ENCODE measurements at places on chromosomes 1 and 21.

DNA sequence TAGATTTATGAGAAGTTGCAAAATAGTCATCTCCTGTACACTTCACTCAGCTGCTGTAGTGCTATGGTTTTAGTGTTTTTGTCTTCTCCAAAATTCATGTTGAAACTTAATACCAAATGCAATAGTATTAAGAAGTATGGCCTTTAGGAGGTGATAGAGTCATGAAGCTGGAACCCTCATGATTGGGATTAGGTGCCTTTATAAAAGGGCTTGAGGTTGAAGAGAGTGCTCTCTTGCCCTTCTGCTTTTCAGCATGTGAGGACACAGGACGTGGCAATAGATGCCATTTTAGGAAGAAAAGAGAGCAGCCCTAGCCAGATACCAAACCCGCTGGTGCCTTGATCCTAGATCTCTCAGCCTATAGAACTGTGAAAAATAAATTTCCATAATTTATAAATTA lies 87.6 kb downstream of the CTH start:
- no peaks in the 10 kb centered on the region for H3K27me3 ChIP-seq
- no peak overlapping the region for H3K27ac ChIP-seq
- H3K36me3 ChIP-seq = no peaks in the 10 kb centered on the region
- no peak for DNase-seq
- H3K4me1 ChIP-seq = no peaks in the 10 kb centered on the region
- H3K4me3 ChIP-seq = no peak overlapping the region

DNA sequence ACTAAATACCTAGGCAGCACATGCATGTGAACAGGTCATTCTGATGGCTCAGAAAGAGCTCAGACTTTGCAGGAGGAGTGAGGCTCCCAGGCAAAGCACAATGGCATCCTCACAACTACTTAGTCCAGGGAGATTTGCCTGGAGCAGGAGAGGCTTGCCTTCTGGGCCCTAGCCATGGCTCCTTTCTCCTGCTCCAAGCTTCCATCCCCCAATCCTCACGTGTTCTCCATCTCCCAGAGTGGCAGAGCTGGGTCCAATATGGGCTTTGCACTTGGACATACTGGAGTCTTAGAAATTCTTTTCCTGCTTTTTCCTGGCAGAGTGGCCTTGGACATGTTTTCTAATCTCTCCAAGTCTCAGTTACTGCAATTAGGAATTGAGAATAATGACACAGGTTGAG lies 15.8 kb downstream of the MYBPH start:
- no peak for DNase-seq
- H3K27me3 ChIP-seq = no peaks in the 10 kb centered on the region
- no peaks in the 10 kb centered on the region for H3K36me3 ChIP-seq
- H3K4me3 ChIP-seq = no peak overlapping the region
- H3K27ac ChIP-seq = no peak overlapping the region

- no peaks in the 10 kb centered on the region for H3K4me1 ChIP-seq
- H3K4me3 ChIP-seq = no peak overlapping the region
- H3K27me3 ChIP-seq = no peaks in the 10 kb centered on the region
- no peak for DNase-seq
Observed at GRCh38 chr1:215819114-215819513, 252.0 kb downstream of the KCTD3 start.

- H3K4me3 ChIP-seq = no peak overlapping the region
- no peaks in the 10 kb centered on the region for H3K36me3 ChIP-seq
- H3K4me1 ChIP-seq = no peaks in the 10 kb centered on the region
- H3K27me3 ChIP-seq = no peaks in the 10 kb centered on the region
Observed at GRCh38 chr1:51317798-51318197, 12.6 kb downstream of the TTC39A start.

DNA sequence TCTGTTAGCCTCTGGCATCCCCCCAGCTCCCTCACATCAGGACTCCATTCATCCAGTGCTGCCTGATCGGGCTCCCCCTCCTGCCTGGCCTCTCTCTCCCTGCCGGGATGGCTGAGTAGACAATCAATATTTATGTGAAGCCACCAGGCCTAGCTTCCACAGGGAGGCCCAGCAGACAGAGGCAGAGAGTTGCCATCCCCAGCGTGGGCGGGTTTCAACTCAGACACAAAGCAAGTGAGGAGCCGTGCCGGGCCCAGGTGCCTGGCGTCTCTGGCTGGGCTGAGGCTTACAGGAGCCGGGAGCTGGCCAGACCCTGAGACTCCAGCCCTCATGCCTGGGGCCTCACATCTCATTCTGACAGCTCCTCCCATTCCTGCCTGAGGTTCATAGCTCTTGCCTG lies 34.5 kb upstream of the ATP2B4 start:
- peak; percentile 33 for DNase-seq
- H3K27ac ChIP-seq = no peak overlapping the region
- H3K27me3 ChIP-seq = no peaks in the 10 kb centered on the region
- H3K4me3 ChIP-seq = no peak overlapping the region
- no peaks in the 10 kb centered on the region for H3K36me3 ChIP-seq
- no peaks in the 10 kb centered on the region for H3K4me1 ChIP-seq

DNA sequence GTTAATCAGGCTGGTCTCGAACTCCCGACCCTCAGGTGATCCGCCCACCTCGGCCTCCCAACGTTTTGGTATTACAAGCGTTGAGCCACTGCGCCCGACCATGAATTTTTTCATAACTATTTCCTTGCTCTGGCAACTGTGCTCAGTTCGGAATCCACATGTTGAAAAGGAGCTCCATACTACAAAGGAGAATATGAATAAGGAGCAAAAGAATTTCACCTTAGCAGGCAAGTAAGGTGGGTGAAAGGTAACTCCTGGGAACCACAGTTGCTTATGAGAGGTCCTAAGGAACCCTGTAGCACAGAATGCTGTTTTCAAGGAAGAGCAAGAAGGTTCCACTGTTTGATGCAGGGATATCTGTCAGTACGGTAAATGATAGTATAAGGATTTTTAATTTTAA lies 29.9 kb upstream of the NADK start:
- no peak overlapping the region for H3K4me3 ChIP-seq
- H3K4me1 ChIP-seq = no peaks in the 10 kb centered on the region
- no peaks in the 10 kb centered on the region for H3K27me3 ChIP-seq
- H3K27ac ChIP-seq = no peak overlapping the region
- H3K36me3 ChIP-seq = no peaks in the 10 kb centered on the region
- no peak for DNase-seq

DNA sequence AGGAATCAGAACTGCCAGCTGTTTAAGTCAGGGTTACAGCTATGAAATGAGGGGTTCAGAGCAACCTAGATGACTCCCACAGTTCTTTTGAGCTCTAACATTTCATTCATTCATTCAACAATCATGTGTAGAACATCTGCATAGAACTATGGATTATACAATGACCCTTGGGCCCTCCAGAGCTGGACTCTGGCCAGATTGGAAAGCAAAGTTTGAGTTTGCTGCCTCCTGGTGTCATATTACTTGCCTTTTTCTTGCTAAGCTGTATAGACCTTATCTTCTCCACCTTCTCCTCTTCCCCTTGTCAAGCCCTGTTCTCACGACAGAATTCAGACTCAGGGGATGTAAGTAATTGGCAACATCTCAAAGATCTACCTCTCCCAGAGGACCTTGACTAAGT lies 4.0 kb downstream of the CASQ2 start:
- H3K4me3 ChIP-seq = no peak overlapping the region
- no peaks in the 10 kb centered on the region for H3K36me3 ChIP-seq
- H3K27me3 ChIP-seq = no peaks in the 10 kb centered on the region
- H3K27ac ChIP-seq = no peak overlapping the region
- H3K4me1 ChIP-seq = no peaks in the 10 kb centered on the region

- DNase-seq = no peak
- H3K27ac ChIP-seq = no peak overlapping the region
- H3K4me1 ChIP-seq = peaks cover 5% of the 10 kb centered on the region
- peak overlapping the region; percentile 33 for H3K4me3 ChIP-seq
- no peaks in the 10 kb centered on the region for H3K27me3 ChIP-seq
Observed at GRCh38 chr1:20154301-20154831, 15.2 kb downstream of the PLA2G2F start.

DNA sequence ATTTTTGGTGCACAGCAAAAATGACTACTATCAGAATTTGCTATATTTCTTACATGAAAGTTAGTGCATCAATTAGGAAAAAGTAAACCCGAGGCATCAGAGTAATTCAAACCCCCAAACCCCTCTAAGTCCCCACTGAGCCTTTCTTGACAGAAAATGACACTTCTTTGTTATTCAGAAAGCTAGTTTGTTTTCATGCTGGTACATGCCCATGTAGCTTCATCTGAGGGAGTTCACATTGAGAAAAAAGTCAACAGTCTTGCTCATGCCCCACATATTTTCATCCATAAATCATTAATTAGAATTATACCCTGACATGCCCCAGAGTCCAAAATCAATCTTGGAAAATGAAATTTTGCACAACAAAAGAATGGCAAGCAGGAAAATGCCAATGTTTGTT lies 39.9 kb upstream of the PDC start:
- DNase-seq = no peak
- H3K36me3 ChIP-seq = no peaks in the 10 kb centered on the region
- no peaks in the 10 kb centered on the region for H3K27me3 ChIP-seq
- no peaks in the 10 kb centered on the region for H3K4me1 ChIP-seq
- no peak overlapping the region for H3K27ac ChIP-seq

- DNase-seq = no peak
- H3K27me3 ChIP-seq = no peaks in the 10 kb centered on the region
- H3K27ac ChIP-seq = no peak overlapping the region
- H3K4me3 ChIP-seq = no peak overlapping the region
- H3K36me3 ChIP-seq = no peaks in the 10 kb centered on the region
Observed at GRCh38 chr1:23481026-23481597, 2.9 kb downstream of the ASAP3 start.

DNA sequence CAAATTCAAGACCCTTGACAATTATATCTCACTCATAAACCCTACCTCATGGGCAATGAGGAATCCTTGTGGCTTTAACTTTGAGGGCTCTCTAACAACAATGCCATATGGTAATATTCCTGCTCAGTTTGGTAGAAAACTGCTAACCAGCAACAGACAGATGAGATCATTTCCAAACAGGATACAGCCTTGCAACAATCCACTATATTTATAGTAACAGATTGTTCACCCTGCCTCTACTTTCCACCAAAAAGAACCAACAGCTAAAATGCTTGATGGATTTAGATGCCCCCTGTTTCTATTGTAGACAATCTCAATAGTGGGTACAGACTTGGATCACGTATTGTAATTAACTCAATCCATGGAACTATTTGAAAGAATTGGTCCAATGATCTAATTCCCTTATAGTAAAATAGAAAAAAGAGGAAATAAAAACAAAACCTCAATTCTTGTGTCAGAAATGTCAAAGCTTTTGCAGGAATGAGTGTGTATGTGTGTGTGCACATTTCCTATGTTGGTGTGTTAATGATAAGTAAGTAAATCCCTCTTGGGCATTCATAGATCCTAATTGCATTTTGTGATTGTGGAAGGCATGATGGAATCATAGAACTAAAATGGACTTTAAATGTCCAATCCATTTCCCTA lies 100.0 kb upstream of the EDEM3 start:
- no peak overlapping the region for H3K27ac ChIP-seq
- no peaks in the 10 kb centered on the region for H3K36me3 ChIP-seq
- no peaks in the 10 kb centered on the region for H3K4me1 ChIP-seq
- DNase-seq = no peak
- H3K4me3 ChIP-seq = no peak overlapping the region

DNA sequence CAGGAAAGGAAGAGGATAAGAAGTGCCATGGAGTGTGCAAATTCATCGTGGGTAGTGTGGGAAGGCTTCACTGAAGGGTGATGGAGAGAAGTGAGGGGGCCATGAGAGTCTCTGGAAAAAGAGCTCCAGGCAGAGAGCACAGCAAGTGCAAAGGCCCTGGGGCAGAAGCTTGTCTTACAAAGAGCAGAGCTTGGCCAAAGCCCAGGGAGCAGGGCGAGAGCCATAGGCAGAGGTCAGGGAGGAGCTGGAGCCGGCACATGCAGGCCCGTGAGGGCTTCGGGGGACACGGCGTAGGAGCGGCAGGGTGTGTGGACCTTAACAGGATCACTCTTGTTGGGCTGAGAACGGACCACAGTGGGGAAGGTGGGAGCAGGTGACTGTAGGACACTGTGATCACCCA lies 83.7 kb upstream of the EDN2 start:
- H3K4me3 ChIP-seq = no peak overlapping the region
- no peak overlapping the region for H3K27ac ChIP-seq
- no peaks in the 10 kb centered on the region for H3K27me3 ChIP-seq
- no peaks in the 10 kb centered on the region for H3K36me3 ChIP-seq

DNA sequence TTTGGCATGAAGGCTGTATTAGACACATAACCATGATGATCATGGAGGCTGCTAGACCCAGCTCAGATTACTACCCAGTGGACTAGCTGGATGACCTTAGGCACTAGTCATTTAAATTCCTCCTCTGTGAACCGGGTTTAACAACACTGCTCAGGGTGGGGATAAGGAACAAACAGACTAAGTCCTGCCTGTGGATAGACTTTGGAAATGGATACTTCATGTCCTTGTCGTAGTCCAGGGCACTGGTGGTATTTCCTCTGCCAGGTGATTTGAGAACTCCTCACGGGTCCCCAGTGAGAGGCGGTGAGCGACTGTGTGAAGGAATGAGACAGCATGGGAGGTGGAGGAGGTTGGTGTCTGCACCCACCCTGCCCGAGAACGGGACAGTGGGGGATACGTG lies 72.9 kb upstream of the SELENON start:
- H3K27ac ChIP-seq = no peak overlapping the region
- H3K4me1 ChIP-seq = no peaks in the 10 kb centered on the region
- no peaks in the 10 kb centered on the region for H3K36me3 ChIP-seq
- DNase-seq = no peak

DNA sequence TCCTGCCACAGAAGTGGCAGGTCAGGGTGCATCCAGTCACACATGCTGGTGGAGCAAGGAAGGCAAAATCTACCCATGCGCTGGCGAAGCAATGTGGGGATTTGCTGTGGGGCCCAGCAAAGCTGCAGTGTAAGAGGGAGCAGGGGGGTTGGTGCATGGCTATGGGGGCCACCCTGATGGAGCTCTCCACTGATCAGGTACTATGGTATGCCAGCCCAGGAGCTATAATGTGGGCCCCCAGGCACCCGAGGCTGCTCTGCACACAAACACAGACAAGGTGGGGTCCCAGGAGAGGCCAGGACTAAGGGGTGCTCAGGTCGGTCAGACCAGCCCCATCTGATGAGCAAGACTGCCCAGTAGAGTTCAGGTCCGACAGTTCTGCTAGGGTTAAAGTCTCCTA lies 213.5 kb downstream of the ZC3H11B start:
- H3K27me3 ChIP-seq = no peaks in the 10 kb centered on the region
- no peak overlapping the region for H3K27ac ChIP-seq
- H3K36me3 ChIP-seq = no peaks in the 10 kb centered on the region

All from breast epithelium (tissue), 4 donors.